AML-193 (cell line): ENCODE measurements at places on chromosomes 11 and 22.

- DNase-seq = no peak
Observed at GRCh38 chr11:390175-390574, 3.8 kb upstream of the PKP3 start.

GRCh38 chr22:44604991-44605390, 97.0 kb upstream of the PRR5 start:
- no peak for DNase-seq

GRCh38 chr22:38531251-38531938, 25.3 kb upstream of the DDX17 start:
- DNase-seq = peak; percentile 71

DNA sequence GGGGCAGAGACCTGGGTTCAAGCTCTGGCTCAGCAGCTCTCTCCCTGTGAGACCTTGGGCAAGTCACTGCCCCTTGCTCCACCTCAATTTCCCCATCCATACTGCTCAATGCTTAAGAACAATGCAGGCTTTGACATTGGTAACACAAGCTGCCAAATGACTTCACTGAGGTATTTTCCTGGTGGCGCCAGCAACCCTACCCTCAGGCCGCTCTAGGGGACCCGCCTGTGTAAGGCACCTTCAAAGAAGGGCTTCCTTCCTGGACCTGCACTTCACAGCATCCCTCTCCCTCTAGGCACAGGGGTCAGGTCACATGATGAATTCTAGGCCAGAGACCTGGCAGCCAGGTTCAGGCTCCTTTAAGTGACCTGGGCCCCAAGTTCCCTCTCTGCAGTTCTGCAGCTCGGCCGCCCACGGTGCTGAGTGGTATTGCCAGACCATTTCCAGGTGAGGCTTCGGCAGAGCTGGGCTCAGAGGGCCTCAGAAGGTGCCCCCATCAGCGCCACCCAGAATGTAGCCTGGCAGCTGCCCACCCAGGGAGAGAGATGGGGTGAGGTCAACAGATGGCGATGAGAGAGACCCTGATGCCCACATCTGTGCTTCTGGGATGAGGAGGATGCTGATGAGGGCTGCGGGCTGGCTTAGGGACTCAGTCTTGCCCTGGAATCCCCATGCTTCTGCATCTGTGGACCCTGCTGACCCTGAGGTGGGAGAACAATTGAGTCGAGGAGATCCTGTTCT, 4.5 kb downstream of the WNT11 start:
- no peak for DNase-seq

- DNase-seq = no peak
Observed at GRCh38 chr11:79809487-79809886, 368.7 kb upstream of the TENM4 start.

DNA sequence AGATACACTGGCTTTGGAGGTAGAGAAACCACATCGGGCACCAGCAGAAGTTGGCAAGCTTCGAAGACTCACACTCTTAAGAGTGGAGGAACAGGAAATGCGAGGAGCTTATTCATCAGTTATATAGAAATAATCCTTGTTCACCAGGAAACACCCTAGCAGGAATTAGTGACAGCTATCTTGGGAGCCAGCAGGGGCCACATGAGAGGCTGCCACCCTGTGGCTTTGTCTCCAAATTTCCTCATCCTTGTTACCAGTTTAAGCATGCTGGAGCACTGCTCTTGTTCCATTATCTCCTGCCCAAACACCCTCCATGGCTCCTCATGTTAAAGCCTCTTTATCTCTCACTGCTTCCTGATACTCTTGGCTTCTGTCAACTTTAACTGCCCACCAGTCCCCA, 131.0 kb downstream of the PLEKHA7 start:
- DNase-seq = peak; percentile 47

GRCh38 chr11:106156290-106156937, 79.0 kb downstream of the AASDHPPT start:
- DNase-seq = peak; percentile 25

- DNase-seq = no peak
Observed at GRCh38 chr11:121422675-121423074, 29.4 kb upstream of the SORL1 start.

DNA sequence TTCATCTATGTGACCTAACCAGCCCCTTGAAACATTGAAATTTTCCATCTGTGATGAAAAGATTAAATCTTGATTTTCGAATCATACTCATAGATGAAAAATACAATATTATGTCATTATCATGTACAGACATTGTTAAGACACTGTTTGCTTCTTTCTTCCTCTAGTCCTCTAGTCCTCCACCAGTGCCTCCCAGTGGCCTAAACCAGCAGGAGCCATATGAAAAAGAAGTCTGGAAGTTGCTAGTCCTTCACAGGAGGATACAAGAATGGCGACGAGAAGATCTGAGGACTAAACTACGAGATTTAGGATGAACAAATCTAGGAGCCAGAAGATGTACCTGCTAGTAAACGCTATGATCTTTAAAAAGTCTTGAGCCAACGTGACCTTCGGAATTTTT, 134.1 kb downstream of the SLC17A6 start:
- no peak for DNase-seq

- no peak for DNase-seq
Observed at GRCh38 chr11:133029107-133029506, 503.2 kb downstream of the OPCML start.

- DNase-seq = no peak
Observed at GRCh38 chr22:22037229-22037628, 54.6 kb upstream of the TOP3B start.

DNA sequence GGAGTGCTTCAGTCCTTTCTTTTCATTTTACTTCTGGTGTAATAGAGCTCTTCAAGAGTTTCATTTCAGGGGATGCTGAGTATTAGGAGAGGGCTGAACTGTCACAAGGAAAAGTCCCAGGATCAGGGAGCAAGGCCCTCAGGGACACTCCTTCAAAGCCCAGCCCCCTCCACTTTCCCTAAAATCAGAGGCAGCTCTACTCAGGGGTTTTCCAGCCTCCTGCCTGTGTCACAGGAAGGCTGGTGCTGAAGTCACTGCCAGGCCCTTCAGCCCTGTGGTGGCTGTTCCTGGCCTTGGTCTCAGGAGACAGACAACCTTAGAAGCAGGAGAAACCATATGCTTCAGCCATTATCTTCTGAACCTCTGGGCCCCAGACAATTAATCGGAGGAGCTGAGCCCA, 36.4 kb upstream of the KIRREL3 start:
- DNase-seq = no peak

- no peak for DNase-seq
Observed at GRCh38 chr22:43862074-43862881, at the start of gene SULT4A1. Gene SULT4A1, minus strand, starts transcription at chr22:43862513. Its CDS starts 131 bp downstream, at chr22:43862382.

DNA sequence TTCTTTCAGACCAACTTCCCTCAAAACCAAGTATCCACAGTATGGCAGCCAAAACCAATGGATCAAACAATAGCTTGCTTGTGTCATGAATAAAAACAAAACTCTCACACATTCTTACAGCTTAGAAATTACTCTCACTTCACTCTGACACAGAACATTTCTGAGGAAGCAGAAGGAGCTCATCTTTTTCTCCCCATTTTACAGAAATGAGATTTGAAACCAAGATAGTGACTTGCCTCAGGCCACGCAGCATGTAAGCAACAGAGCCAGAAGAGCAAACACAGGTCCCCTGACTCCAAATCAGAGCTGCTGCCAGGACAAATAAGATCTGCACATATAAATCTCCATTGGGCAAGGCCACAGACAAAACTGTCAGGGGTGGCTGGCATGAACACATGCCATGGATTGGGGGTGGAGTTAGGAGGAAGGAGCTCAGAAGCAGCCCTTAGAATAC, 64.8 kb downstream of the RAB30 start:
- no peak for DNase-seq

DNA sequence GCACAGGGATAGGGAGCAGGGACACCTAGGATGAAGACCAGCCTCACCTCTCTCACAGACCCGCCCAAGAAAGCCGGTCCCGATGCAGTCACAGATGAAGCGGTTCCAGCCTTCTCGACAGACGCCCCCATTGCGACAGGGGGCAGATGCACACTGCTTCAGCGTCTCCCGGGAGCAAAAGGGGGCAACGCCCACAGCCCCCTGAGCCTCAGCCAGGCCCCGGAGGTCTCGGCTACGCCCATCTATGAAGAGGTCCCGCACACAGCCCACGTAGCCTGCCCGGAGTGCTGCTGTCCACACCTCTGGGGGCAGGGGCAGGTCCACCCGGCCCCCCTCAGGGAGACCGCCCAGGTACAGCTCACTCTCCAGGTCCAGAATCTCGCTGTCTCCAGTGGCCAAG, 62.3 kb downstream of the NRXN2 start:
- no peak for DNase-seq

DNA sequence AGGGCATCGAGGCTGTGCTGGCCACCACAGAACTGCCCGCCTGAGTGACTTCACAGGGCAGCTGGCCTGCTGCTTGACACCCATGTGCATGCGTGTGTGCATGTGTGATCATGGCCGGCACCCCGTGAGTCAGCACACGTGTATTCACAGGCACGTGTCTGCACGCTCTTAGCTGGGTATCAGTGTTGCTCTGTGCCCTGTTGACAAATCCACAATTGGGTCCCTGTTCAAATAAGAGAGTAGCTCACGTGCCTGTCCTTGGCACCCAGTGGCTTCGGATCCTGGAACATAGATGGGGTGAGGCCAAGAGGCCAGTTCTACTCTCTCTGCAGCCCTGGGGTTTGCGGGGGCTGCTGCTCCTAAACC, 14.0 kb downstream of the B3GAT1 start:
- DNase-seq = no peak

- no peak for DNase-seq
Observed at GRCh38 chr11:44217432-44217831, 92.5 kb downstream of the ALX4 start.

DNA sequence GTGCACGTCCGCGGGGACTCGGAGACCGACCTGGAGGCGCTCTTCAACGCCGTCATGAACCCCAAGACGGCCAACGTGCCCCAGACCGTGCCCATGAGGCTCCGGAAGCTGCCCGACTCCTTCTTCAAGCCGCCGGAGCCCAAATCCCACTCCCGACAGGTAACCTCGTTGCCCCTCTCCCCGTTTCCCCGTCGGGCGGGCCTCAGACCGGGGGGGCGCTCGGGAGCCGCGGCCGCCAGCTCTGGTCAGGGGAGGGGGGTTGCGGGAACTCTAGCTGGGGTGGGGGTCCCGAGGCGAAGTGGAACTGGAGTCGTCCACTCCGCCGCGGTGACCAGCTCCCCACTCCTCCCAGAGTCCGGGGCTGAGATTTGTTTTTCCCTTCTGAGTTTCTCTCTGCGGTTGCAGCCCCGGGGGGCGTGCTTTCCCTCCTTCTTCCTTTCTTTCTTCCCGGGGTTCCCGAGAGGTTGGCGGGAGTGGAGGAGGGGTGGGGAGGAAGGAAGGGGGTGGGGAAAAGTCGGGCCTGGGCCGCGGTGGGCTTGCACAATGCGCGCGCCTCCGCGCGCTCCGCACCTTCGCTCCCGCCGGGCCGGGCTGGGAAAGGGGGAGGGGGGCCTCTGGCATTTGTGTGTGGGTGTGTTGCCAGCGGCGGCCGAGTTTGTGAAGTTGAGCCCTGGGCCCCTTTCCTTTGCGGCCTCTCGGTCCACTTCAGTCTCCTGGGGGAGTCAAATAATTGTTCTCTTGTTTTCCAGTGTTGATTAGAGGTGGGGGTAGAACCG, 952 bp downstream of the YAP1 start:
- no peak for DNase-seq

DNA sequence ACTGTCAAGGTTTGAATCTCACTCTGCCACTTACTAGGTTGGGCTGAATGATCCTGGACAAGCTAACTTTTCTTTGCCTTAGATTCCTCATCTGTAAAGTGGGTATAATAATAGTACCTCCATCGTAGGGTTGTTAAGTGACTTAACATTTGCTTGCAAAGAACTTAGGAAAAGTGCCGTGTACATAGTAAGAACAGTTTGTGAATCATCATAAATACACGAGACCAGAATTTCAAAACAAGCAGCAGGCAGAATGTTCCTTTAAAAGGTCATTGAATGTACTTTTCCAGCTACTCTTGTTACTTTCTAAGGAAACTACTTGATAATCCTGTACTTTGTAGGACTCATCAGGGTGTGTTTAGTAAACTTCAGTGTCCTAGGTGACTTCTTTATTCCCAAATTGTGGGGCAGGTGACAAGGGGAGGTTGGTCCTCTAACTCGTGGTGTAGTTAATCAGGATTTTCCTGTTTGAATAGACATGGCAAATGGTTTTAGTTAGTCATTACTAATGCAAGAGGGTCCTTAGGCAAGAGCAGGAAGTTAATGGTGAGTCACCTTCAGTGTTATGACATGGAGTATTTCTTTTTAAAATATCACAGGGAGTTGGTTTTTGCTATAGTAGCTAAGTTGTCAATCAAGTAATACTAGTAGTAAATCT, 67.9 kb downstream of the YAP1 start:
- DNase-seq = peak; percentile 58

GRCh38 chr11:74468058-74468457, 709 bp upstream of the KCNE3 start:
- no peak for DNase-seq

GRCh38 chr11:12414611-12415010, 37.2 kb downstream of the PARVA start:
- no peak for DNase-seq

DNA sequence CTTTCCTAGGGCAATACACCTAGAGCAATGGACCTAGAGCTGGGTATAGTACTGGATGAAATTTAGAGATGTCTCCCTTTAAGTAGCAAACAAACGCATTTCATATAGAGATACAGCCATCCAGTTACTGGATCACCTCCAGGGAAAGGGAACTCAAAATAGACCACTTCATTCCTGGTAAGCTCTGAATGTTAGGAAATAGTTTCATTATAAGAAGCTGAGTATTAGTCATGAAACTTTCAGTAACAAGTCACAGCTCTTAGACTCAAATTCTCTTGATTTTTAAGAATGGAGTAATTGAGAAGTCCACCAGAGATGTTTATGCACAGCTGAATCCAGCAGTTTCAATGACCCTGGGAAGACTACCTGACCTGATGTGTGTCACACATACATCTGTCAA, 221.9 kb downstream of the FAM76B start:
- no peak for DNase-seq

DNA sequence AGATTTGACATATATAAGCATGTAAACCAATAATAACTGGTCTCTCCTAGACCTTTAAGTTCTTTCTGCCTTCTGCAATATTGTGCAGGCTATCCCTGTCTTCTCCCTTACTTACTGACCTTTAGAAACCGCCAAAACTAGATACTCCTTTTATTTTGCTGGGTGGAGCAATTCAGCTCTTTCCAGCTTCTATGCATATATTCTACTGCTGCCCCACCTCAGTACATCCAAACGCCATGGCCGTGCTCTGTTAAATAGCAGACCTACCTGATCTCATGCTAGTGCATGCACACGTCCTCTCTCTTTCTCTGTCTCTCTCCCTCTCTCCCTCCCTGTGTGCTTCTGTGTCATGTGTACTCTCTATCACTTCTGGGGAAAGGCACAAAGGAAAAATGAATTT, 76.7 kb upstream of the CAPRIN1 start:
- no peak for DNase-seq

- no peak for DNase-seq
Observed at GRCh38 chr11:126519764-126520734, 164.6 kb downstream of the ST3GAL4 start.
